Cerebellar nuclear complex (tissue), 1 donor: ENCODE measurements at places on chromosomes 16 and 17.

DNA sequence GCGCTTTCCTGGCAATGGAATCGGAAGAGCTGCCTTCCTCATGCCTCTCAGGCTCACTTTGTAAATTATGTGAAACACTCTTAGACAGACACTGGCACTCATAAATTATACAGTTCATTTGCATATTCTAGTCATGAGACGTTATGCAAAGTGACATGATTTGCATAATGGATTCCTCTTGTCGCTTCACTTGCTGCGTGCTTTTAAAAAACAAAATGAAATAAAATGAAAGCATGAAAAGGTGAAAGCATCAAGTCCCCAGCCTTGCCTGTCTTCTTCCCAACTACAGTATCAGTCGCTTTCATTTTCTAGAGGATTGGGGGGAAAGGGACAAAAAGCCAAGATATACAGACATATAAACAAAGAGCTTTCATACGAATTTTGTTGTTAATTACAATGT is 252.8 kb upstream of the PMFBP1 start:
- DNase-seq, result no peak

- DNase-seq, result no peak
Measured at GRCh38 chr17:4782652-4783051, 3.5 kb downstream of the VMO1 start.

DNA sequence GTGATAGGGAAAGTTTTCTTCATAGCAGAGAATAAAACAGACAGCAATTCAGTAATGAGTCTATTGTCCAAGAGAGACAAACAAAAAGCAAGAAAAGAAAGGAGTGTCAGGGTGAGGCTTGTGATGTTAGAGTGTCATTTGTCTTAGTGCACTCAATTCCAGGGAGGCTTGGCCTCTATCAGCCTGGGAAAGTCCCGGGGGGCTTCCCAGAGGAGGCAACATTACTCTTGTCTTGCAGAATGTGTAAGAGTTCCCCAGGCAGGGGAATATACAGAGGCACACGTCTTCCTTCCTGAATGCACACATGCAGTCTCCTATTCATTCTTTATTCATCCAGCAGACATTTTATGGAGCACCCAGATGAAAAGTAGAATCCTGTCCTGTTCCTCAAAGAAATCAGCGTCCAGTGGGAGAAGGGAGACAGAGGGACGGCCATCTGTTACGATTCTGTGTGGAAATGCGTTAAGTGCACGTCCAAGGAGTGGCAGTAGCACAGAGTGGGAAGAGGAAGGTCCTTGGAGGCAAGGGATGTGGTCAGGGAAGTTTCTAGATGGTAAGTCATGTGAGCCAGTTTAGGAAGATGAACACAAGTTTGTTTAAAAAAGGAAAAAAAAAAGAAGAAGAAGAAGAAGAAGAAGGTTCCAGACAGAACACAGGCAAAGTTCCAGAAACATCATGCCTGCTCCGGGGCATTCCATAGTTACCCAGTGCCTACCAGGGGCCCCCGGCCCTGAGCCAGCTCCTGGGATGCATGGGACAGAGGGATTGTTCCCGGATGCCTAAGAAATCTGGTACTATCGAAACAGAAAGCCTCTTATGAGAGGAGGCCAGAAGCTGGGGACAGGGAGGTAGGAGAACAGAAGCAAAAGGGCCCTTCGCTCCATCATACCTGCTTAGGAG is 21.1 kb downstream of the CACNG4 start:
- DNase-seq, result no peak

DNA sequence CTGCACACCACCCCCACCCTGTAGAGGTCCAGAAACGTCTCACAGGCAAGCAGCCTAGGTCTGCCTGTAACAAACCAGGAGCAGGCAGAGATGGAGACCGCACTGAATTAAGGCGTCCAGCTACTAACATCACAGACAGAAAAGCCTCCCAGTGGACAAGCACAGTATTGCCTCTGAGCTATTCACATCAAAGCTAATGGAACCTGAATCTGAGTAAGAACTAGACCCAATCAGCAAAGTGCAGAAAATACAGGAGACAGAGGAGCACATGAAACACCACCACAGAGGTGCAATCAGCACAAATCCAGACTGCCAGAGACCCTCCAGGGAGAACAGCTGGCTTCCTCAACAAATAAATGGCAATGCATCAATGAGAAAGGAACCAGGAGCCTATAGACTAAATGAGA is 22.2 kb upstream of the PEMT start:
- no peak for DNase-seq

DNA sequence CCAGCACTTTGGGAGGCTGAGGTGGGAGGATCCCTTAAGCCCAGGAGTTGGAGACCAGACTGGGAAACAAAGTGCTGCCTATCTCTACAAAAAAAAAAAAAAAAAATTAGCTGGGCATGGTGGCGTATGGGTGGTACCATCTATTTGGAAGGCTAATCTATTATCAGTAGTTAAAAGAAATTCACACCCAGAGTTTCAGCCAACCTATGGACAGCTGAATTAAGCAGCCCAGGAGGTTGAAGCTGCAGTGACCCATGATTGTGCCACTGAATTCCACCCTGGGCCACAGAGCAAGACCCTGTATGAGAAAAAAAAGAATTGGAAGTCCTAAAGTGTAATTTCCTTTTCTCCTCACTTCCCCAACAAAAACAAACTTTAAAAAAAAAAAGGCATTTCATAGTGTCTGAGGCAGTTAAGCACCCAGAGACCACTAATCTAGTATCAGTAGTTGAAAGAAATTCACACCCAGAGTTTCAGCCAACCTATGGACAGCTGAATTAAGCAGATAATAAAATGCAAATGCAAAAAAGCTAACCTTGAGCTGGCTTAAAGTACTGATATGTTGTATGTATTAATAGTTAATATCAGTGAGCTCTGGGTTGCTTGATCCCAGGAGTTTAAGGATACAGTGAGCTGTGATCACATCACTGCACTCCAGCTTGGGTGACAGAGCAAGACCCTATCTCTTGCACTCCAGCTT is 18.1 kb downstream of the CLTC start:
- DNase-seq, result no peak

- DNase-seq, result no peak
Measured at GRCh38 chr17:1753767-1754429, 8.0 kb upstream of the SERPINF1 start.

- no peak for DNase-seq
Measured at GRCh38 chr17:80705988-80706387, 161.3 kb downstream of the RPTOR start.

- DNase-seq, result no peak
Measured at GRCh38 chr17:42543190-42544079, 7.4 kb downstream of the NAGLU start.

DNA sequence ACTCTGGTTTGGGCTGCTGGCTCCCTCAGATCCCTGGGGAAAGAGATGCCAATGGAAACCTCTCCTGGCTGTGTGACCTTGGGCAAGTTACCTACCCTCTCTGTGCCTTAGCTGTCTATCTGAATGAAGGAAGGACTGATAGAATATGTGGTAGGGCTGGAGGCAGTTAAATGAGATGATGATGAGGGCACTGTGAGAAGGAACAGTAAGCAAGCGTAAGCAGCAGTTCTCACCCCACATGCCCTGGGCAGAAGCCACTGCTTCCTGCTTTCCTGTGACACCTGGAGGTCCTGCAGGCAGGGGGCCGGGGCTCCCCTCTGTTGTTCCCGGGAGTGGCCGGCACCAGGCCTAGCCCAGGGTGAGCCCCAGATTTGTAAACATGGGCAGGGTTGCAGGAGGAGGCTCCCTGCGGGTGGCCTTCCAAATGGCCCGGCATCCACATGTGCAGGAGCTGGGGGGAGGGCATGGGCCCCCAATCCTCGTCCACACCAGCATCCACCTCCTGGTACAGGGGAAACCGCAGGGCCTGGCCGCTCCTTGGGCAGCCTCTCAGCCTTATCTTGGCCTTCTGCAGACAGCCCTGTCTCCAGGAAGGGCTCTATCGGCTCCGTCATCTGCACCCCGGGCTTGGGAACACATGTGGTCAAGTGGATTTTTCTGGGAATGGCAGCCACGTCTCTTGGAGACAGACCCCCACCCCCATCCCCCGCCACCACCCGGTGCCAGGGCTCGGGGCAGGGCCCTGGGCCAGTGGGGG is 235.6 kb upstream of the GSE1 start:
- DNase-seq, result no peak

DNA sequence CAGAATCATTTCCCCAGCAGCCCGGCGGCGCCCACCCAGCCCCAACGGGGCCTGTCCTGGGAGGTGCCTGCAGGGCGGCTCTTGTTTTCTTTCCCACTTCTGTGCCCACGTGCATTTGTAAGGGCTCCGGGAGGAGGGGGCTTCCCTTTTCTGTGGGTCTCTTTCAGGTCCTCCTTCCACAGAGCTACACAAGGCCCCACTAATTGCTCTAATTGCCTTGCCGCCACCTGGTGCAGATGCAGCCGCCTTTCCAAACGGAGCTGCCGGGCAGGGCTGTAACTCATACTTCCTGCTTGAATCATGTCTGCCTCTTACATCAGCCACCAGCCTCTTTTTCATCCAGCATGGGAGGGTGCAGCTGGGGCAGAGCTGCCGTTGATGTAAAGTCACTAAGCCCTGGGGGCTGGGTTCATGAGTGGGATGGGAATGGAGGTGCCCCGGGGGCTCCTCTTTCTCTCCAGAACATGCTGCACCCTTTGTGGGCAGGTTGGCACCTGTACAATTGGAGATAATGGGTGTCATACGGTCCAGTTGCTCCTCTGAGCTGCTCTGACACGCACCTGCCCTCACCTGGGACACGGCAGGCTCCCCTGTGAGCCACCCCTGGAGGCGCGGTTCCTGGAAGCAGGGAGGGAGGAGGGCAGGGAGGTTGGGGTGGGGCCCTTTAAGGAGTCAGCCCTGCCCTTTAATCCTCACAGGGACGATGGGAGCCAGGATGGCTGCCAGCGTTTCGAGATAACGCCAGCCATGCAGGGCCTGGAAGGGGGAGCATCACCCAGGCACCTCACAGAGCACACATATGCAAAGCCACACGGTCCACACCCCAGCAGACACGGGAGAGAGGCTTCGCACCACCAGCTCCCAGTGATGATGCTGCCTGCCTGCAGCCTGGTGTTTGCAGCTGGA is 41.1 kb upstream of the KLHDC4 start:
- DNase-seq, result no peak

- no peak for DNase-seq
Measured at GRCh38 chr16:56632848-56633365, 448 bp downstream of the MT1M start.

- no peak for DNase-seq
Measured at GRCh38 chr16:15775209-15775608, 81.6 kb downstream of the MYH11 start.

GRCh38 chr17:28810437-28810836 is 32.2 kb downstream of the FAM222B start:
- no peak for DNase-seq

DNA sequence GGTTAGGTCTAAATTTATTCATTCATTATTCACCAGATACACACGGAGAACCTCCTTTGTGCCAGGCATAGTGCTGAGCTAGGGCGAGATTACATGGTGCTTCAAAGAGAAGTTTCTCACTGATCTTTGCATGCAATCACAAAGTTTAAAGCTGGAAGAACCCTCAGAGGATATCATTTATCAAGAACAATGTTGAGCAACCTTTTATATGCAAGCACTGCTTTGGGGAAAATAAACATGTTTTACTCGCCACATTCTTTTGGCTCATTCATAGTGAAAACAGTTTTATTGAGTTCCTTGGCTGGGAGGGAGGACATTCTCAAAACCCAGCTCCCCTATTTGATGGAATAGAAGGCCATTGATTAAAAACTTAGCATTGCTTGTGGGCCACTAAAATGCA is 49.8 kb upstream of the XYLT1 start:
- no peak for DNase-seq

DNA sequence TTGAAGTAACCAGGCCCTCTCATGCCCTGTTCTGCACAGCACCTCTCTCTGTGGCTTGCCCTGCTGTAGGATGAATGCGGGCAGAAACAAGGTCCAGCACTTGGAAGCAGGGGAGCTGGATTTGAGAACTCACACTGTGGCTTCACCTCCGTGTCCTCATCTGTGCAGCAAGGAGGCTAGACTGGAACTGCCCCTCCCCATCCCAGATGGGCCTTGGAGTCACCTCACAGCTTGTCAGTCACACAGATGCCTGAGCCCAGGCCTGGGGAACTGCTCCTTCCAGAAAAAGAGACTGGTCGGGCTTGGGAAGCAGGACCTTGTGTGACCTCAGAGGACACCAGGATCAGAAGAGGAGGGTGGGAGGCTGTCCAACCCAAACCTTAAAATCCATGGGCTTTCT is 180.8 kb downstream of the CCT6B start:
- DNase-seq, result no peak

DNA sequence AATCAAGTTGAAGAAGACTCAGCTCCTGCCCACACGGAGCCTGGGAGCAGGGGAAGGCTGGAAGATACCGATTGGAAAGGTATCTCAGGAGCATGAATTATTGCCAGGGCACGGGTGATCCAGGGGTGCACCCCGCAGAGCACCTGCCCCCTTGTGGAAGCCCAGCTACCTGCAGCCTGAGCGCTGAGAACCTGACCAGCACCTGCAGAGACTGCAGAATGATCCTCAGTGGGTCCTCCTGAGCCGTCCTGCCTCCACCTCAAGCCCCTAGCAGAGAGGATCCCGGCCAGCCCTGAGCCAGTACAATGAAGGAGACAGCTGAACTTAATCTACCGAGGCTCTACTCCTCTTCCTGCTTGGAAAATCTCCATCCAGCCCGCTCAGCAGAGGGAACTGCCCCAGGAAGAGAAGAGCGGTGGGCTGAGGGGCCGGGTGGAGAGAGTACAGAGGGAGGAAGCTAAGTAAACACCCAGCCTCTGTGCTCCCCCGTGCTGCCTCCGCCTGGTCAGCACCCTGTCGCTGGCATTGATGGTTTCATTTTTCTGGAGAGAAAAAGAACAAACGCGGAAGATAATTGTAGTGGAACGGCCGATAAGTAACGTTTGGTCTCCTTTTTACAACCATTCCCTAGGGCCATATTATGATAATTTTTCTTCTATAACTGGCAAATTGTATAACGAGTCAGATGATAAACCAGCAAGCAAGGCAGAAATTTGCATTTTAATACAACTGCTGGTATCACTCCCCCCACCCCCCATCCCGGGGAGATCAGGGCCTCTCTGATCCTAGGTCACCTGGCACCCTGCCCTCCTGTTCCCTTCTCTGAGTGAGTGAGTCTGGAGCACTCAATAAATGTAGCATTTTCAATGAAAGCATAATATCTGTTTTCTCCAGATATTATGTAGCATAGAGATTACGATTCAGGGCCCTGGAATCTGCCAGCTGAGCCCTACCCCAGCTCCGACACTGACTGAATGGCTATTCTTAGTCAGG is 204.5 kb upstream of the RPL38 start:
- DNase-seq, result no peak

GRCh38 chr16:799111-799947 is 1.2 kb downstream of the GNG13 start:
- no peak for DNase-seq

- no peak for DNase-seq
Measured at GRCh38 chr16:11423315-11424117, 78.3 kb downstream of the RMI2 start.

DNA sequence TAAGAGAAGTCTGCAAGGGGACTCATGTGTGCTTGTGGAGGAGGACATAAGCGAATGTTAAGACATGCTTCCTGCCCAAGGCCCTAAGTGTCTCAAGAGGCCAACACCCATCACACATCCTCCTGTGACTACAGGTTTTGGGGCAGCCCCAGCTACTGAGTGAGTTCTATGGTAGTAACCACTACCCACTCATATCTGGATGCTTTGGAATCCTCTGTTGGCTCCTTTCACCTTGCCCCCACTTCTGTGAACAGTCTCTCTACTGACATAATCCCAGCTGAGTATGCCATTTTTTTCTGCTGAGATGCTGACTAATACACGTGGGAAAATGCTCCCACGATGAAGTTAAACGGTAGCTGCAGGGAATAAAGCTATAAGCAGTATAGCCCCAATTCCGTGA is 153.5 kb downstream of the VPS53 start:
- DNase-seq, result no peak

GRCh38 chr17:77437017-77437416 is 296.2 kb downstream of the SEC14L1 start:
- no peak for DNase-seq

GRCh38 chr16:89613954-89614459 is 565 bp downstream of the DPEP1 start:
- no peak for DNase-seq
